ENCODE measurements at places on chromosomes 1 and 21.

- no peak for DNase-seq
Observed at GRCh38 chr1:112263453-112263852, 132.6 kb upstream of the CTTNBP2NL start.

GRCh38 chr1:162353702-162354101, 23.0 kb downstream of the SPATA46 start:
- no peak for DNase-seq

DNA sequence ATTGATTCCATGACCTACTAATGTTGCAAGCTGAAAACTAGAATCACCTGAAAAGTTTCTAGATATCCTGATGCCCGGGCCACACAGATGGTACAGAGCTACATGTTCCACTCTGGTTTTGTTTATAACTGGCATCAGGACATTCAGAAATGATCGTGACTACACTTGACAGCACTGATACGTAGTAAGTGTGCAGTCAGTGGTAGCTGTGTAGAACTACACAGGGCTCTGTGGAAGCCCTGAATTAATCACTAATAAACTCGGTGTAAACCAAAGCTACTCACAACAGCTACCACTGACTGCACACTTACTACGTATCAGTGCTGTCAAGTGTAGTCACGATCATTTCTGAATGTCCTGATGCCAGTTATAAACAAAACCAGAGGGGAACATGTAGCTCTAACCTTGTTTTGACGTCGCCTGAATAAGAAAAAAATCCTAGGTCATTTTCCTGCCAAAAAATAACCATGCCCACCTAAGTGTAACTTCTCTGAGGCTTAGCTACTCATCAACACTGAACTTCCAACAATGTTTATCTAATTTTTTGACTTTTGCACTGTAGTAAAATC, 149.7 kb downstream of the TGFBR3 start:
- no peak for DNase-seq

GRCh38 chr1:24111262-24111995, 506 bp downstream of the MYOM3 start:
- DNase-seq, result no peak

DNA sequence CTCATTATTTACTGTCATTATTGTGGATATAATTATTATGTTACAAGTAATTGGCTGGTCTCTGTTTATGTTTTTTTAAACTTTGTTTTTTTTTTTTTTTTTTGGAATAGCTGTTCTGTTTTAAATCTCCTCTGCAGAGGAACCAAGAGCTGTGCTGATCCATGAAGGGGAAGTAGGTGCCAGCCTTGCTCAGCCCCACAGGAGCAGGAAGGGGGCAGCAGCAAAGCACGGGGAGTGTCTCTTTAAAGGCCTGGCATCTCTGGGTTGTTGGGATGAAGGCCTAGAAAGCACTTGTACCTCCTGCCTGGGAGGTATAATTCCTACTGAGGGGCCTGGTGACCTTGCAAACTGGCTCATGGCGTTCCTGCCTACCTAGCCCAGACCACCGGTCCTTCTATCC, 2.5 kb upstream of the GRHL3 start:
- DNase-seq, result no peak

Measured in stimulated activated CD8-positive, alpha-beta memory T cell treated with anti-CD3 and anti-CD28 coated beads, Interleukin-12 subunit alpha, Interleukin-12 subunit beta, amount 100 ng/mL, for 1 hour (primary cell).